ENCODE measurements at places on chromosomes 4 and X. TPM values are rescaled to one million over a fixed set of nuclear protein-coding genes. Genes with fewer than 3 reads are reported as not detected.

SPANXD gene
- not detected for polyA plus RNA-seq

FAM156B gene
- polyA plus RNA-seq, result not detected

CSAG2 gene
- not detected for polyA plus RNA-seq

PCSK1N gene
- 25.7 TPM for polyA plus RNA-seq

IL2 gene
- not detected for polyA plus RNA-seq

WAS gene
- not detected for polyA plus RNA-seq

ETDB gene
- not detected for polyA plus RNA-seq
